ENCODE measurements at places on chromosomes 1 and 21. TPM values are rescaled to one million over a fixed set of nuclear protein-coding genes. Genes with fewer than 3 reads are reported as not detected.

Gene AVPR1B
- total RNA-seq: 0.87 TPM

- DNase-seq: no peak
Observed at GRCh38 chr1:40059338-40059959, 18.9 kb downstream of the CAP1 start.

DNA sequence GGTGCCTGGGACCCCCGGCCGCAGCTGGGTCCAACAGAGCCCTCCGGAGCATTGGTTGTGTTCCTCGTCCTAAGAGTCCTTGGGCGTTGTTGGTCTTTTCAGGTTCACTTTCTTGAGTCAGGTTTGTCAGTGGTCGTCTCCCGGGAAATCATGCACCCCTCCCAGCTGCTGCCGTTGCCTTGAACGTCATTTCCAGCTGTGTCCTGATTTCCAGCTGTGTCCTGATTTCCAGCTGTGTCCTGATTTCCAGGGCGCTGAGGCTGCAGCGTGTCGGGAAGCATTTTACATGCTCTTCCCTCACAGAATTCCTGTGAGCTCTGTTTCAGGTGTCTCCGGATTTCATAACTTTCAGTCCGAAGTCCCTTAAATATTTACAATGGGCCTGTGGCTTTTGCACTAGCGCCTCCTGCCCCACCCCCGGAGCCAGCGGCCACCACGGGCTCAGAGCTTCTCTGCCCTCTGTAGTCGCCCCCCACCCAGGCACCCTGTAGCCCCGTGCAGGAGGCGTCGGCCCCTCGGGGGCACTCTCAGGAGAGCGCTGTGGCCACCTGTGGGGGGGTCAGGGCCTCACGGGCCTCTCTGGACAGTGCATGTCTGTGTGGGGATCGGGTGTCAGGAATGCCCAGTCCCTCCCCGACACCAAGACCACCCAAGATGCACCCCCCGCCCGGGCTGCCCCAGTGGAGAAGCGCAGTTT lies 66.7 kb downstream of the COL18A1 start:
- no peak for DNase-seq

Gene NBPF6
- total RNA-seq: not detected

DNA sequence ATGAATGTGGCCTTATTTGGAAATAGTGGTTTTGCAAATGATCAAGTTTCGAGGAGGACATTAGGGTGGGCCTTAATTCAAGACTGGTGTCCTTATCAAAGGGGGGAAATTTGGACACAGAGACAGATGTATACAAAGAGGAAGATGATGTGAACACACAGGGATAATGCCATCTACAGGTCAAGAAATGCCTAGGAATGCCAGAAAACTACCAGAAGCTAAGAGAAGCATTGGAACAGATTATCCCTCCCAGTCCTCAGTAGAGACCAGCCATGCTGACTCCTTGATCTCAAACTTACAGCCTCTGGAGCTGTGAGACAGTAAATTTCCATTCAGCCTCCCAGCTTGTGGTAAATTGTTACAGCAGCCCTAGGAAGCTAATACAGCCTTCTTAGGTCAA lies 151.4 kb downstream of the PTGER3 start:
- DNase-seq: no peak

Gene OSCP1
- 15.3 TPM for total RNA-seq

Gene ALX3
- 1.4 TPM for total RNA-seq

GRCh38 chr21:40923901-40924300 lies 76.9 kb upstream of the DSCAM start:
- no peak for DNase-seq

Gene IRF6
- total RNA-seq: 67.4 TPM

- DNase-seq: peak; percentile 31
Observed at GRCh38 chr1:29685387-29685786, 449.1 kb downstream of the PTPRU start.

All from type B pancreatic cell (in vitro differentiated cells).